ENCODE measurements at places on chromosomes 3 and 15.

GRCh38 chr3:47057212-47057671 is 77.8 kb downstream of the NBEAL2 start:
- no peak for DNase-seq

GRCh38 chr15:93051236-93052089 is 37.5 kb downstream of the RGMA start:
- no peak for DNase-seq

DNA sequence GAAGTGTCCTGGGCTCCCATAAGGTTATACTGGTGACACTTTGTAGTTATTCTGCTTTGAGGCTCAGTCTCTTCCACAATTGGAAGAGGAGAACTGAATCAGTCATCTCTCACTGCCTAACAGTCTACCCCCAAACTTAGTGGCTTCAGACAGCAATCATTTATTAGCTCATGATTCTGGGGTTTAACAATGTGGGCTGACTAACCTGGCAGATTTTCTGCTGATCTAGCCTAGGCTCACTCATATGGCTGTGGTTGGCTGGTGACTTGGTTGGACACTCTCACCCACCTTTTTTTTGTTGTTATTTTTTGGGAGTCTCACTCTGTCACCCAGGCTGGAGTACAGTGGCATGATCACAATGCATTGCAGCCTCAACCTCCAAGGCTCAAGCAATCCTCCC is 7.1 kb downstream of the GPD1L start:
- DNase-seq, result no peak

DNA sequence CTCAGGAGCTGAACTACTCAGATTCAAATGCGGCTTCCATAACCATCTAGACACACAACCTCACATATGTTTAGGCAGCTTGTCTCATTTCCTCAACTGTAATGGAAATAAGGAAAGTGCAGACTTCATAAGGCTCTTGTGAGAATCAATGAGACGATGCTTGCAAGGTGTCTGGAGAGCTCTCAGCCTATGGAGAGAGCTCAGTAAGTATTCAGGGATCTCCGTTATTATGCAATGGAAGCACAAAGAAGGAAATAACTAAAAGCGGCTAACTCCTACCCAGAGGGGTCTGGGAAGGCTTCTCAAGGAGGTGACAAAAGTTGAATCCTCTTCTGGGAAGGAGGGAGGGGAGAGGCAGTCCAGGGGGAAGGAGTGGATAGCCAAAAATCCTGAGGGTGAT is 50.1 kb upstream of the LIPC start:
- DNase-seq, result no peak

GRCh38 chr3:71843071-71843470 is 58.1 kb upstream of the PROK2 start:
- DNase-seq, result no peak

GRCh38 chr3:149199474-149199873 is 22.2 kb downstream of the CP start:
- DNase-seq, result no peak

- DNase-seq, result no peak
Measured at GRCh38 chr15:58650102-58650501, 99.4 kb downstream of the ADAM10 start.

DNA sequence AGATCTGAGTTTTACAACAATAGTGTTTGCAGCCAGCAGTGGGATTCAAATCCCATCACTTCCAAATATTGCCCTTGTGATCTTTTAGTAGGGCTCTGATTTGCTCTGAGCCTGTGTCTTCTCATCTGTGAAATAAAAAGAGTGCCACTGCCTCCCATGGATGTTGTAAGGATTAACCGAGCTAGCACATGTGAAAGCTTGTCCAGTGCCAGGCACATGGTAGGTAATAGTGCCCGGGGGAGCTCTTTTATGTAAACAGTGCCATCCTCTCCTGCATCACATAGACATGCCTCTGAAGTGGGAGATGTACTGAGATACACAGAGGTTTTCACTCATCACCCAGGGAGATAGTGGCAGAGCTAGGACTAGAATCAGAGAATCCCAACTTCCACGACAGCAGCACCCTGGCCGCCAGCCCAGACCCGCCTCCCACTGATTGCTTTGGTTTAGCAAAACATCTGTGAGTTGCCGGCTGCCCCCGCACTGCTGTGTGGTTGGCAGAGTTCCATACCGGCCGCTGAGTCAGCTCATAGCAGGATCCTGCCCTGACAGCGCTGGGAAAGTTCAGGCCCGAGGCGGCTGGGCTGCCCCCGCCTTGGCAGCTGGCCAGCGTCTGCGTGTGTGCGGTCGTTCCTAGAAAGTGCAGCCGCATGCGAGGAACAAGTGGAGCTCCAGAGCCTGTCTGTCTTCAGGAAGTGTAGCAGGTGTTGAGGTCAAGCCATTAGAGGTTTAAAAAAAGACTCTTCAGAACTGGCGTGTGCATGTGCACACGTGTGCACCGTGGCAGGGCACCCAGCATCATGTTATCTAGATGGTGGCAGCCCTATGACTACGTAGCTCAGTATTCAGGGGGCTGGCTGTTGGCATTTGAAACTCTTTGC is 5.0 kb downstream of the ARID3B start:
- peak; percentile 66 for DNase-seq

DNA sequence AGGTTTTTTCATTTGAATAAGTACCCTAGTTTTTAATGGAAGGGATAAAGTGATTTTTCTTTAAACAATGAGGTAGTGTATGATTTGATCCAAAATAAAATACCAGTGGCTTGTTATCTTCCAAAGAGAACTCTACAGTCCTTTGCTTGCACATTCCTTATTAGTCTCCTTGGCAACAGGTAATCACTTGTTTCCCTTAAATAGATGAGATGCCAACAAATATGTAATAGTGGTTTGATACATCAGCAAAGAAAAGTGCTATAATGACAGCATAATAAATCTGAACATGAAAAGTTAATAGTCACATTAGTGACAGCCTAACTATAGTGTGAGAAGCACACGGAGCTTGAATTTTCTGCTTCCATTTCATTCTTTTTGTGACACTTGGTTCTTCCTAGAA is 360.2 kb downstream of the ZNF385D start:
- DNase-seq, result no peak

DNA sequence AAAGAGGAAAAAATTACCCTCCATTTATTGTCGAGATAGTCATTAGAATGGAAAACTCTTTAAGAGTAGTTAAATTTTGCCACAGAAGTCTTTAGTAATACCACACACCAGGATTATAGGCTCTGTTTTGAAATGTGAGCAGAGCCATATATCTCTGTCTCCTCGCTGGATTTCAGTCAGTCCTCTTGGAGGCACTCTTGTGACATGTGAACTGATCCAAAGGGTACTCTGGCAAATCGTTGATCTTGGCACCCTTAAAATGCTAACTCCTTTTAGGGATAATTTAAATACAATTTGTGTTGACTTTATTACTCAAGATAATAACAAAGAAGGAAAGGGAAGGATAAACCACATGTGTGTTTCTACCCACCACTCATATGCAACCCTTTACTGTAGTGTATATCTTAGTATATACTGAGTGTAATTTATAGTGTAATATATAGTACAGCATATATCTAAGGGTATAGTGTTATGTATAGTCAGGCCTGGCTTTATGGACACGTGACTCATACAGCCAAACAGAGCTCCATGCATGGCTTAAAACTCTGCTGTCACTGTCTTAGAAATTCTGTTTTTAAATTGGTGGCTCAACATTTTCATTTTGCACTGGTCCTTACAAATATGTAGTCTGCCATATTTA is 12.3 kb upstream of the KPNA4 start:
- DNase-seq, result peak; percentile 26

- DNase-seq, result no peak
Measured at GRCh38 chr3:178073366-178073765, 462.9 kb upstream of the KCNMB2 start.

DNA sequence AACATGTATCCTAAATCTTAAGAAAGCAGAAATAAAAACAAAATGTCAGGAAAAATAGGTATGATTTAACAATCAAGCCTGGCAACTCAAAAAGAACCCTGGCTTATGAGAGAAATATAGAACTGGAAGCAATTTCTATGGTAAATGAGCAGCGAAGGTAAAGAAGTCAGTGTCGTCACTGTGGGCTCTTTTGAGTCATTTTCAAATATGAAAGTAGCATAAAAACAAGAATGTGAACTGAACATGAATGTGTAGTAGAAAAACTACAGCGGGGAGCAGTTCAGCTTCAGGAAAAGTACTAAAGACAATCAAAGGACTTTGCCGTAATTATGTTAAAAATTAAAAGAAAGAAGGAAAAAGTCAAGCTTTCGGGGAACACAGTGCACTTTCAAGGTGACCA is 17.5 kb downstream of the LSG1 start:
- DNase-seq, result no peak

GRCh38 chr3:114892880-114893279 is 254.2 kb downstream of the ZBTB20 start:
- no peak for DNase-seq

- peak; percentile 50 for DNase-seq
Measured at GRCh38 chr15:100999369-100999768, 80.2 kb downstream of the LRRK1 start.

- DNase-seq, result no peak
Measured at GRCh38 chr15:62878070-62878469, 164.5 kb upstream of the TPM1 start.

GRCh38 chr3:179967622-179968021 is 69.1 kb downstream of the PEX5L start:
- no peak for DNase-seq

GRCh38 chr3:142663865-142664264 is 60.0 kb upstream of the TRPC1 start:
- no peak for DNase-seq

DNA sequence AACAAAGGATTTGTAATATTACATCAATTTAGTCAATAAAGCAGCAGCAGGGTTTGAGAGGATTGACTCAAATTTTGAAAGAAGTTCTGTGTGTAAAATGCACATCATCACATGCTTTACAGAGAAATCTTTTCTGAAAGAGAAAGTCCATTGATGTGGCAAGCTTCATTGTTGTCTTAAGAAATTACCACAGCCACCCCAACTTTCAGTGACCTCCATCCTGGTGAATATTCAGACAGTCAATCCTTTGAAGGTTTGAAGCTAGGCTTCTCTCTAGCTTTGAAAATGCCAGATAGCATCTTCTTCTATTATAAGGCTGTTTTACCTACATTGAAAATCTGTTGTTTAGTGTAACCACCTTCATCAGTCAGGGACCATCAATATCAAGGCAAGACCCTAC is 51.8 kb upstream of the SETMAR start:
- no peak for DNase-seq

- peak; percentile 14 for DNase-seq
Measured at GRCh38 chr3:51777985-51778384, 1.1 kb downstream of the IQCF6 start.

DNA sequence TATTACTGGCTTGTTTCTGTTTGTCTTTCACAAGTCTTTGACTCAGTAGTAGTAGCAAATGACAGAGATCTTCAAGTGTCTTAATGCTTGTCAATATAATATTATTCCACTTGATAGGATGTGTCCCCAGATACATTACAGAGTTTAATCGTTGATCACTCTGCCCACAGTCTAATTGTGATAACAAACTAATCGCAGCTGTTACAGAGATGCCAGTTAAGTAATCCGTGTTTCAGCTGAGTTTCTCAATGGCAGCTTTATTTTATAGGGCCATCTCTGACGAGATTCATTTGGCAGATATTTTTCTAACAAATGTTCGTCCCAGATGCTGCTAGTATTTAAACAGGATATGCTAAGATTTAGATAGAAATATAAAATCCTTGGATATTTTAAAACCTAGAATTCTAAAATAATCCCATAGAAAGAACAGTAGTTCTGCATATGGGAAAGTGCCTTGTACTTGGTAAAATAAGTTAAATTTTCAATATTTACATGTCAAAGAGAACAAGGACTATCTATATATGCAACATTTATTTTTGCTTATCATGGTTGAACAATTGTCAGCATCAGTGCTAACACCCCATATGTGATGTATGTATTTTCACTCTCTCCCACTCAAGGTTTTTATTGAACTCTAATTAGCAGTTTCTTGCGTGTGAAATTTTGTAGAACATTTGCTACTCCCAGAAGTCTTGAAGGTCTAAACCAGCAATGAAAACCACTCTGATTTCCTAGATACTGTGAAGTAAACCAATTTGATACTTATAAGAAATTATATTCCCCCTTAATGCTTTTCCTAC is 185.5 kb downstream of the MBNL1 start:
- DNase-seq, result no peak

DNA sequence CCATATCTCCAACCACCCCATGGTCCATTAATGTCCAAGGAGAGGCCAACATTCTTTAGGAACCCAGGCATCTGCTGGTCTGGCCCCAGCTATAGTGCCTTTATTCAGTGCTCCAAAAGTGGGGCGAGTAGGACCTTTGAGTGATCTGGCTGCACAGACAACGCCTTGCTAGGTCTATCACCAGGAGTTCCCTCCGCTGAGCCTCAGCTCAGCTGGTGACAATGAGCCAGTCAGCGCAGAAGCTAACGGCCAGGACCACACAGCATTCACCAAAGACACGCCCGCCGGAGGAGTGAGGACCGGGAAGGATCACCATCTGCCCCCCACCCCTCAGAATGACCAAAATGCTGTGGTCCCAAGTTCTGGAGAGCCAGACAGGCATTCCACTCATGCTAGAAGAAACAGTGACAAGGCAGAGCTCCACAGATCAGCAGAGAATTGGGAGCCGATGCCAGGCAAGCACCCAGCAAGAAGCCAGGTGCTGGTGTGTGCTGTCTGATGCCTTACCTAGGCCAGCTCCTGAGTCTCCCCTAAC is 19.0 kb downstream of the TBC1D2B start:
- no peak for DNase-seq

DNA sequence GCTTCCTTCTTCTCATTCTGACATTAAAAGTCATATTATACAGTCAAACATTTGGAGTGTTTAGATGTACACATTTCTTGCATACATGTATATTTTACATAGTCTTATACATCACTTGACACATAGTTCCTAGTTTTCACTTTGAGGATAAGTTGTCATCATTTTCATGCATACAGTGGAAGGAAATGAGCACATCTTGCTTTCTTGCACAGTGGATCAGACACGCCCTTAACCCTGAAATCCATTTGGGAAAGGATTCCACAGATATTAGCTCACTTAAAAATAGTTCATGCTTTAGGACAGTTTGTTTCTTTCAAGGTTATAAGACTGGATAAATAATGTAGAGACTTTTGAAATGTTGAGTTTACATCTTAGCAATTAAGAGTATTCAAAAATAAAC is 148.6 kb upstream of the MME start:
- no peak for DNase-seq

DNA sequence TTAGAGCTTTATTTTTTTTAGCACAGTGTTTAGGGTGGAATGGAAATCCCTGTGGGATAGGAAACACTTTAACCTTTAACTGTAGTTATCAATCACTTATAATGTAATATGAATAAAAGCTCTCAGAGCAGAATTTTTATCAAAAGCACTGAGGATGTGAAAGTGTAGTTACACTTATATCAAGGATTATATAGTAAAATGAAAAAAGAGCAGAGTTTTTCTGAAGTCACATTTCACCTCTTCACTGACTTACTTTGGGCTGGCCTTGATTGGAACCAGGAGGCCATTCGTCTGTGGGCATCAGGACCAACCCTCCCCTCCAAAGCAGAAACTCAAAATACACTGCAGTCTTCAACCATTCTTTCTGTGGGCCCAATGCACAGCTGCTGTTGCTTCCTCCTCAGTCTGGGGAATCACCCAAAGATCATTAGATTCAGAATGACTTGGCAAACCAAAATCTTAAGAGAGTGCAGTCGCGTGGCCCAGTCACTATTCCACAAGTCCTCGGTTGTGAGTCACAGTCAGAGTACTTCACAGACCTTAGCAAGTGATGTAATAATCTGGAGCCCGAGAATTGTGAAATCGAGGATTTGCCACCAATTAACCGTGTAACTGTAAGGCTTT is 132.6 kb upstream of the COL8A1 start:
- no peak for DNase-seq

GRCh38 chr15:75739791-75740190 is 27.1 kb upstream of the CSPG4 start:
- no peak for DNase-seq
